ENCODE measurements at places on chromosomes 12 and 14. TPM values are rescaled to one million over a fixed set of nuclear protein-coding genes. Genes with fewer than 3 reads are reported as not detected.

Gene EFS
- 23.3 TPM for total RNA-seq

DNA sequence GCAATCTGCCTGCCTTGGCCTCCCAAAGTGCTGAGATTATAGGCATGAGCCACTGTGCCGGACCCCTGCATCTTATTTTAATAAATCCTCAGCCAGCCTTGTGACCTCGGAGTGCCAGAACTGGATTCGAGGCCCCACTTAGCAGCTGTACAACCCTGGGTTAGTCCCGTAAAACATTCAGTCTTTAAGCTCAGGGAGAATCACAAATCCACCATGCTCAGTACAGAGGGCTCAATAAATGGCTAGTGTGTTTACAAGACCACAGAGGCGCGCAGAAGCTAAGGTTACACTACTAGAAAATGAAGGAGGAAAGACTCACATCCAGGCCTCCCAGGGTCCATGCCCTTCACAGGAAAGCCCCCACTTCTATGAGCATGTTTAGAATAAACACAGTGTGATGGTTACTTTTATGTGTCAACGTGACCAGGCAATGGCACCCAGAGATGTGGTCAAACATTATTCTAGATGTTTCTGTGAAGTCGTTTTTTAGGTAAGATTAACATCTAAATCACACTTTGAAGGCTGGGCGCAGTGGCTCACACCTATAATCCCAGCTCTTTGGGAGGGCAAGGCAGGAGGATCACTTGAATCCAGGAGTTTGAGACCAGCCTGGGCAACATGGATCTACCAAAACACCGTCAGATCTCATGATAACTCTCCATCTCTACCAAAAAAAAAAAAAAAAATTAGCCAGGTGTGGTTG lies 55.3 kb downstream of the CLMN start:
- DNase-seq: no peak

- no peak for DNase-seq
Measured at GRCh38 chr12:113245695-113246477, 24.6 kb downstream of the TPCN1 start.

- no peak for DNase-seq
Measured at GRCh38 chr14:93824518-93825234, 36.4 kb upstream of the PRIMA1 start.

DNA sequence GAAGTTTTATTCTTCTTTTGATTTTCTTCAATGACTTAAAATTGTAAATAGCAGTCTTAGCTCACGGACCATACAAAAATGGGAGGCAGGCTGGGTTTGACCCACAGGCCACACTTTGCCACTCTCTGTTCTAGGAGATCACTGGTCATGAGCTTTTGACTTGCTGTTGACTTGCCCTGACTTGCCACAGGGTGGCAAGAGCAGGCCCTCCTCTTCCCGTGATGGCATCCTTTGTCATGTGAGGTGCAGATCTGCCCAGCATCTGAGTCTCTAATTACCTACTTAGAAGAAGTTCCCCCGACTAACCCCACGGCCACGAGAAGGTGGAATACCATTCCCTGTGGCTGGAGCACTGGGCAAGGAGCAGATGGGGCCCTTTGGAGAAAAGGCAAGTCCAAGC lies 81.0 kb upstream of the SCAF11 start:
- no peak for DNase-seq

DNA sequence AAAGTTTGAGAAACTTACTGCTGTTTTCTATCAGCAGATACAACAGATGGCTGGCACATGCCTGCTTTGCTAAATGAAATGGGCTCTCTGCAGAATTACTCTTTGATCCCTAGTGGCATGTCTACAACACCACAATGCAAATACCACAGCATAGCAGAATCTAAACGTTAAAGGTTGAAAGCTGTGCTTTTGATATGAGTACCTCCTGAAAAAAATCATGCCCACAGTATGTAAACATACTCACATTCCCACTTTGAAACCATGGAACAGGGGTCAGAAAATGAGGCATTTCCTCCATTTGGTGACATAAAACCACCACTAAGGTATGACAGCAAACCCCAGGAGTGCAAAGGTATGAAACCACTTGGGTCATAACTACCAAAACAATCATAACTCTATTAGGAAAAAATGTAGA lies 7.5 kb downstream of the WIF1 start:
- no peak for DNase-seq

DNA sequence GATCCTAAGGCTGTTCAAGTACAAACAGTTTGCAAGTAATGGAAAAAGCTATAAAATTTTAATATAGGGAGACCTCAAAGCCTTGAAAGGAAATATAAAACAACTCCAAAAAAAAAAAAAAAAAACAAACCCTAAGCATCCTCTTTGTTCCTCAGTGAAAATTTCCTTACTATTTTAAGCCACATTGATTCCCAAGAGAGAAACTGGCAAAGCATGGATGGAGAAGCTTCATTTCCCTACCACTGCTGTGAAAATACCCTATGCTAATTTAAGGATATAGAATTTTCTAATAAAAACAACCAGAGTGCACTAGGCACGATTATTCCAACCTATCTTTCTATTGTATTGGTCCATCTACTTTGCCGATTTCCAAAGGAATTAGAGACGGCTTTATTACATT lies 283.1 kb downstream of the CACNA1C start:
- DNase-seq: no peak

- DNase-seq: no peak
Measured at GRCh38 chr12:5254703-5255102, 177.2 kb upstream of the NTF3 start.

Gene ACOT6
- total RNA-seq: not detected

Gene NPFF
- not detected for total RNA-seq

Gene LRRC10
- total RNA-seq: not detected

DNA sequence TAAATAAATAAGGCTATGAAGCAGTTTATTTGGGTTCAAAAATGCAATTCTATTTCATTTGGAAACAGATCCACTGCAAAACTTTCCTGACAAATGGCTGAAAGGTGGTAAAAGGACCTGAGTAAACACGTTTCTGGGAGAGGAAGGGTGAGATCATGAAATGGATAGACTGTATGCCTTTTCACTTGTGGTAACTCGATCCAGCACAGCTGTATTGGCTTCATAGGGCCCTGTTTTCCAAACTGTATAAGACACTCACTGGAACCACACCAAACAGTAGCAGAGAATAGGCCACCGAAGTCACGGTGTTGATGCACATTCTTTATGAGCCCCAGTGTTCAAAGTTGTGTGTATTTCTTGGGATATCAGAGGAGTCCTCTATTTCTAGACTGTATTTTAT lies 325.2 kb upstream of the DIO2 start:
- DNase-seq: no peak

DNA sequence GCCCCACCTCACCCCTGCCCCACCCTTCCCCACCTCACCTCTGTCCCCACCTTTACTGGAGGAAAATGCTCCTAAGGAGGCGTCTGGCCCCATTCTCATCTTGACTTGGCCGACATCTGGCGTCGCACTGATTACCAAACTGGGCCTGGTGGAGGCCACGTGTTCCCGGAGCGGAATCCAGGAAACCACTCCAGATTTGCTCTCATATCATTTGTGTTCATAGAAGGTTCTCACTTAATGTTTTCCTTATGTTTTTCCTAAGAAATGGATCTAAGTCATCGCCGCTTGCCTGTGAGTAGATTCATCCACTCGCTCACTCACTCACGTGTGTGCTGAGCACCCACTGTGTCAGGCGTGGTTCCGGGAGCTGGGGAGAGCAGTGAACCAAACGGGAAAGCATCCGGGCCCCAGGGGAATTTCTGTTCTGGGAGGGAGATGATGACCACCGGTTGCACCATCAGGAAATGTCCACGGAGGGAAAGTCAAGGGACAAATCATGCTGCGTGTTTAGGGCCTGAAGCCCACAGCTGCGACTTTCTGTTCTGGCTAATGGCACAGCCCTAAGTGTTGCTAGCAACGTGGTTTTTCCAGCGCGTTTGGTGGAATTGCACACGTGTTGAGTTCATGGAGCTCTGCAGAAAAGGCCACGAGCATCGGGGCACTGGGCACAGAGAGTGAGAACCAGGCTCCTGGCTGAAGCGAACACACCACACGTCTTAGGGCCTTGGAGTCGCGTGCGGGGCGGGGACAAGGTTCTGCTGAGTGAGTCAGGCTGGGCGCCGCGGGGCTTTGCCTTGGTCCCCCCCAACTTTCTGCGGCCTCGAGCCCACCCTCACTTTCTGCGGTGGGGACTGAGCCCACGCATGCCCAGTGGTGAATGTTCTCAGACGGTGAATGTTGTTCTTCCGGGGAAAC lies 57.7 kb downstream of the ADGRD1 start:
- DNase-seq: no peak

DNA sequence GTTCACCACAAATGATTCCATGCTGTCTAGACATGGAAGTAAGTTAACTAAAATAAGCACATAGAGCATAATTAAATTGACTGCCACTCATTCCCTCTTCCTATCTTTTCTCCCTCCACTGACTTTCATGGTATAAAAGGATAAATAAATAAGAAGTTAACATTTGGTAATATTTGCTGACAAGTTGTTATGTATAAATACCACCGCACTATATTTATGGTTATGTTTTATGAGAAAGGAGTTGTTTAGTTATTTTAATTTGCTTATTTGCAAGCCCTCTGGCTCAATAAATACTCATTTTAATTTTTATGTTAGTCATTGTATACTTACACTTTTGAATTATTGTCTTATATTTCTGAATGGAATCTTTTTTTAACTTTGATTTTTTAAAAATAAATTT lies 113.5 kb downstream of the MIPOL1 start:
- no peak for DNase-seq

- DNase-seq: no peak
Measured at GRCh38 chr12:1527789-1528188, 66.6 kb downstream of the FBXL14 start.

GRCh38 chr14:48738186-48738925 lies 847.8 kb downstream of the RPS29 start:
- DNase-seq: no peak

Gene CIROP
- not detected for total RNA-seq

GRCh38 chr12:4197922-4198763 lies 75.4 kb upstream of the CCND2 start:
- no peak for DNase-seq

GRCh38 chr14:79841433-79841832 lies 369.9 kb downstream of the DIO2 start:
- no peak for DNase-seq

Gene LMO3
- total RNA-seq: 49.5 TPM

Gene SLCO1C1
- 4.5 TPM for total RNA-seq

DNA sequence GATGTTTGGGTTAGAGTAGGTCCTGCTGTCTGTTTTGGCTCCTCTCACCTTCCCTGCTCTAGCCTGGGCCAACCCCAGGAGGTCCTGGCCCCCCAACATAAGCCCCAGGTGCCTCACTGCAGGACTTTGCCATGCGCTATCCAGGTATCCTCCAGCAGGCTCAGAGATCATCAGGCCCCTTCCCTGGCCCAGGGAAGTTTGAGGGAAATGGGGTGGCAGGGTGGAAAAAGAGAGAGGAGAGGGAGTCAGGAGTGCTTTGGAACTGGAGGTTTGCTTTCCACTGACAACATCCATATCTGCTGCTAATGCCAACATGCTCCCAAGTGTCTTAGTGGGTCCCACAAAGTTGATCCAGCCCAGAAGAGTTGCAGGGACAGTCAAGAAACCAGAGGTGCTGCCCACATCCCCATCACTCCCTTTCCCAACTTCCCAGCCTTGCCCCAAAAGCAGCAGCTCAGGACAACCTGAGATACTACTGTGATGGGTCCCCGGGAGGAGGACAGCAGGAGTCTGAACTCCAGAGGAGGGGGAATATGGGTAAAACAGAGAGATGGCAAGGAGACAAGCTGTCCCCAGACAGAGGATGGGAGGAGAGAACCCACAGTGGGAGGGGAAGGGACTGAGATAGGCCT lies 677 bp downstream of the TNS2 start:
- no peak for DNase-seq

DNA sequence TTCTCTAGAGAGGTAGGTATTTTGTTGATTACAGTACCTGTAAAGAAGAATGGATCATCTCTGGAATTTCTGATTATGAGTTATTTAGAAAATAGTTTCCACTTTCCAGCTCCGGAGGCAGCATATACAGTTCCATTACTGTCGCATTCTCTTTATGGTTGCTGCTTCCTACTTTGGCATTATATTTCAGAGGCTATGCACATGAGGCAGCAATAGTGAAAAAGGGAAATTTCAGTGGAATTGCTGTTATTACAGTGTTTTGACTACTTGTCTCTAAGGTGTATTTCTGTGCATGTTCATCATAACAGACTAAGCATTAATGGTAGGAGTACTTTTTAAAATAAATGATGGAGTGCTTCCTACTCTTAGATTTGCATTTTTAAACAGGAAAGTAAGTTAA lies 10.2 kb downstream of the GNG2 start:
- DNase-seq: no peak

Gene CNTN1
- total RNA-seq: 42.8 TPM

GRCh38 chr14:85565862-85566296 lies 35.9 kb downstream of the FLRT2 start:
- DNase-seq: no peak

DNA sequence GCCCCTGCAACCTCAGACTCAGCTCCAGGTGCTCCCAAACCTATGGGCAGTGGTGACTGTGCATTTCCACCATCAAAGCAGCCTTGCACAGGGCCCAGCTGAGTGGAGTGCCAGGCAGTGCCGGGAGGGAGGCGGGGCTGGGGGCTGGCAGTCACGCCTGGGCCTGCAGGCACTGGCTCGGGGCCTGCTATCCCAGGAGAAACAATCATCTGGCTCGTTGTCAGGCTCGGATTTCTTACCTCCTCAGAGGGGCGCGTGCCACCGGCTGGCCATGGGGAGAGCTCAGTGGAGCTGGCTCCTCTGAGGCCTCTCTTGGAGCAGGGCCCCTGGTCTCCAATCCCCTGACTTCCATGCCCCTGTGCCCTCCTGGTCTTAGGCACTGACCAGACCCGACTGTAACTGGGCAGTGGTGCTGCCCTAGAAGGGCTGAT lies 20.2 kb upstream of the PPP1R13B start:
- DNase-seq: no peak

- DNase-seq: no peak
Measured at GRCh38 chr12:112900298-112901145, 6.2 kb upstream of the OAS1 start.

Data from thoracic aorta (tissue), 2 donors.